GM23338 (cell line): ENCODE measurements at places on chromosomes 6 and 20.

GRCh38 chr6:113626475-113626874 lies 230.7 kb upstream of the MARCKS start:
- DNase-seq, result no peak

- DNase-seq, result no peak
Measured at GRCh38 chr20:35238170-35238569, 11.7 kb downstream of the MMP24 start.

DNA sequence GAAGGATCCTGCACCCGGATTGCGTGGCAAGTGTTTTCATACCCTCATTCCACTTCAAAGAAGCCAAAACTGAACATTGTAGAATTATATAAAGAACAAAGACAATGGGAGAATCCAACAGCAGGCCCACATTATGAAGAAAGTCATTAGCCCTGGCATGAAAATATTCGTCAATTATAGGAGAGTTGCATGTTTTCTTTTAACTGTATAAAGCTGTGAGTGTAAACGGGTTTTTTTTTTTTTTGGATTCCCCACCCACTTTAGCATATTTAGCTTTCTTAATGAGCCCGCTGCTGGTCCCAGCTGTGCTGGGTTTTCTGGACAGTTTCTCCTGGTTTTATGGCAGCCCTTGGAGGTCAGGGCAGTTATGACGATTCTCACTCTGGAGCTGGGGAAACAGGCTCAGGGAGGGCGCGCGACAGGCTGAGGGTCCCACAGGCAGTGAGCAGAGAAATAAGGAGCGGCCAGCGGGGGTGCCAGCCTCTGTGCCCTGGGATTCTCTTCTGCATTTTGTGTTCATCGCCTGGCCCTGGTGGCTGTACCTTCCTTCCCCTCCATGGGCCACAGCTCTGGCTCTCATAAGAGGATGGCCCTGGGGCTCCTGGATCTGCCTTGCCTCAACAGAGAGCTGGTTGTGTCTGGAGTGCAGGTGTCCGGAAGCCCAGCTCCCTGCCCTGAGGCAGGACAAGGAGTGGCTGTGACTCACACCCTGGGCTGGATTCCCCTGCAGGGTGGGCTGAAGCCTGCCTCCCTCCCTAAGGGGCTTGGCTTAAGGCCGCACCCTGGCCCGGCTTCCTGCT lies 24.1 kb upstream of the SULF2 start:
- DNase-seq, result no peak

GRCh38 chr6:89120371-89120770 lies 2.5 kb upstream of the SRSF12 start:
- DNase-seq, result no peak
